ENCODE measurements at places on chromosomes 12 and 14. TPM values are rescaled to one million over a fixed set of nuclear protein-coding genes. Genes with fewer than 3 reads are reported as not detected.

Gene LRP1-AS
- total RNA-seq = not detected

Gene BDKRB2
- not detected for total RNA-seq

Gene RASSF9
- not detected for total RNA-seq

DNA sequence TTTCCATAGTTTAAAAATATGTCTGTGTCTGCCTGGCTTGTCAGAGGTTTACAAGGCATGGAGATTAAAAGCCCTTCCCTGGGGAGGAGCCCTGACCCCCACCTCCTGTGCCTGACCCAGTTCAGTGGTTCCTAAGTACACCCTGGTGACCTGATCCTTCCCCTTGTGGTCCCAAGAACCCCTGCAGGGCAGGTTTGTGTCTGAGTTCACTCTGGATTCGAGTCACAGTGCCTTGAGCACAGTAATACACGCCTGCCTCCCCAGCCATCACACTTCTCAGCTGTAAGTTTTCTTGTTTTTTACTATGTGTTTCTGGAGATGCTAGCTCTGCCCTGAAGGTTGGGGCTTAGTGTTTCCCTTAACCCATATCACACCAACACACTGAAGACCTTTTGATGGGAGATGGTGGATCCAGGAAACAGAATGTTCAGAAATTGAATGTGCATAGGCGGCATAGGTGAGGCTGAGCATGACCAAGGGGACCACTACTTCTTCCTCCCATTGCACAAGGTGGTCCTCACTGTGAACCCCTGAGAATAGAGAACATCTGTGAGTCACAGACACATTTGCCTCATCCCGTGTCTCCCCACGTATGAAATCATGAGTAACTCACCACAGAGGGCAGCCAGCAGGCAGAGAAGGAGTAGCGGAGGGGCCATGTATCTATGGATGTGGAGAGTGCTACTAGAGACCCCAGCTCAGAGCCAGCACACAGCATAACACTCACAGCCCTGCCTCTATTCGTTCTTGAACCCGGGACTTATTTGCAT is 962.9 kb downstream of the TMEM121 start:
- no peak for DNase-seq

DNA sequence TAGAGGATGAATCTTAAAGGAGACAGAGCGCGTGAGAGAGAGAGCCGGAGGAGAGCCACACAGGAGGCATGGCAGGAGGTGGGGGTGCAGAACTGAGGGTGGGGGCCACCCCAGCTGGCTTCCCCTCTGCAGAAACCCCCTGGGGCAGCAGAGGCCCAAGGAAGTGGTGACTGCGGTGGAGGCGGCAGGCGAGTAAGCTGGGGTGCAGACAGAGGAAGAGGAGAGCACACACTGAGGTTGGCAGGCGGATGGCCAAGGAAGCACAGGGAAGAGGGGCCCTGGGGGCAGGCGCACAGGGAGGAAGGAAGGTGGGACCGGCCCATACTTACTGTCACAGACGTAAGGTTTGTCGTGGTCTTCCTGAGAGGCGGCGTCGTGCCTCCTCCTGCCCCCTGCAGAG is 179.8 kb downstream of the DPF3 start:
- no peak for DNase-seq

Data from LHCN-M2 (cell line).